ENCODE measurements at places on chromosomes 7 and 10.

- no peak for DNase-seq
These were observed 69.1 kb downstream of the TFPI2 start for GRCh38 chr7:93821463-93821862.

DNA sequence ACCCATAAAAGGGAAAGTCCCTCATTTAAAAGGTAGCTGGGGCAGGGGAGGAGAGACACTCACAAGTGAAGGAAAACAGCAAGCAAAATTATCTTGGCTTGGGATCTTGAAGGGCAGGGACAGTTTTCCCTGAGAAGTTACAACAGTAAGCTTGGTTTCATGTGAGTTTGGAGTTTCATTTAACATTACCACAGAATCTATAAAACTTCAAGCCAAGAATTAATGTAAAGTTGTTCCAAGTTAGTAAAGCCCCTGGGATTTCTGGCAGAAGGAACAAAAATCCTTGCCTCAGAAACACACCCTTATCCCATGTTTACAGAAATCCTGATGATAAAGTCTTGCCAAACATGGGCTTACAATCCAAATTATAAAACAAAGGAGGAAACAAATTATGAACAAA, 19.2 kb downstream of the CRPPA start:
- no peak for DNase-seq

- no peak for DNase-seq
These were observed 2.0 kb downstream of the HOXA11 start for GRCh38 chr7:27182861-27183681.

GRCh38 chr10:63977329-63977923, 456.2 kb downstream of the REEP3 start:
- peak; percentile 79 for DNase-seq

GRCh38 chr7:774161-775109, 47.4 kb upstream of the PRKAR1B start:
- no peak for DNase-seq

- no peak for DNase-seq
These were observed 250.6 kb downstream of the KLF6 start for GRCh38 chr10:3534433-3534832.

- DNase-seq = peak; percentile 12
These were observed 1.3 kb upstream of the RASSF4 start for GRCh38 chr10:44958196-44958897.

DNA sequence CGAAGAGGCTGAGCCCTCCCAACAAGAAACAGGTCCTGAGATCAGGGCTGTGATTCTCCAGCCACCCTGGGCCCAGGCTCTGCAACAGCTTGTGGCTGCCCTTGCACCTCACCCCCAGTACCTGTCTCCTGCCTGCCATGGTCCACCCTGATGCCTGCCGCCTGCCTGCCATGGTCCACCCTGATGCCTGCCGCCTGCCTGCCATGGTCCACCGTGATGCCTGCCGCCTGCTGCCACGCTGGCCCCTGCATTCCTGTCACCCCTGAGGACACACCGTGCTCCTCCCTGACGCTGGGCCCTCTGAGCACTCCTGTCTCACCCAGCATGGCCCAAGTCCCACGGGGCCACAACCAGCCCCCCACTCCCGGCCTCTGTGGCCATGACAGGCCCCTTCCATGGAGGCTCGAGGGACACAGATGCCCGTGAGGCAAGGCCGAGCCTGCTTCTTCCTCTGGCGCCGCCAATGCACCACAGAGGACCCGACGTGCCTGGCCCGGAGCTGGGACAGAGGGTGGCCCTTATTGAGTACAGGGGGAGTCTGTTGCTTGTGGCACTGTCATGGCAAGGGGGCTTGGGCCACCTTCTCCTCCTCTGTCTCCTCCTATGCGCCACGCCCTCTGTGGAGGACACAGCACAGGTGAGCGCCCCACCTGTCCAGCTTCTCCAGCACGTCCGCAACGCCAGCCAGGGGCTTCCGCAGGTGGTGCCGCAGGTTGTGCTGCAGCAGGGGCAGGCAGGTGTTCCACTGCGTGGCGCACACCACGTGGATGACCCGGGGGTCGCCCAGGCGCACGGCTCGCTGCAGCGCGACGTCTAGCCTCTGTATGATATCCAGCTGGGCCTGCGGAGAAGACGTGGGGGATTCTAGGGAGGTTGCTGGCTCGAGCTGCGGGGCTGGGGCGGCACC, 18.1 kb downstream of the CFAP46 start:
- DNase-seq = no peak

GRCh38 chr7:84568781-84569180, 374.2 kb upstream of the SEMA3A start:
- DNase-seq = peak; percentile 45

DNA sequence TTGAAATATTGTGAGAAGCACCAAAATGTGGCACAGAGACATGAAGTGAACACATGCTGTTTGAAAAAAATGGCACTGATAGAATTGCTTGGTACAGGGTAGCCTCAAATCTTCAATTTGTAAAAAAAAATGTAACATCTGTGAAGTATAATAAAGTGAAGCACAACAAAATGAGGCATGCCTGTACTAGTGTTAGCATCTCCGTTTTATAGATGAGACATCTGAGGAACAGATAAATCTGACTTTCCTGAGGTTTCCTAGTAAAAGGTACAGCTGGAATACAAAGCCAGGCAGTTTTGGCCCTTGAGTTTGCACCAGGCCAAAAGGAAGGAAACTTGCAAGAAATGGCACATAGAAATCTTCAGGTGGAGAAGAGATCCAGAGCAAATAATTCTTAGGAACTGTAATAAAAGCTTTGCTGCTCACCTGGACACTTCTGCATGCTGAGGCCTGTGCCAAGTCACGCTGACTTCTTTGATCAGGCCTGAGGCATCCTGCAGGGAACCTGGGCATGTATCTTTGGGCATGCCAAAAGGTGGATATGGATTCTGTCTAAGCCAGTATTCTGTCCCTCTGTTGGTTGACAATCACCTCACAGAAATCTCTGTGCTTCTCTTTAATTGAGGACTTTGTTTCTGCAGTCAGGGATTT, 251.5 kb upstream of the PLPP4 start:
- DNase-seq = no peak

- DNase-seq = peak; percentile 19
These were observed 8.2 kb upstream of the PODXL start for GRCh38 chr7:131564640-131565039.

DNA sequence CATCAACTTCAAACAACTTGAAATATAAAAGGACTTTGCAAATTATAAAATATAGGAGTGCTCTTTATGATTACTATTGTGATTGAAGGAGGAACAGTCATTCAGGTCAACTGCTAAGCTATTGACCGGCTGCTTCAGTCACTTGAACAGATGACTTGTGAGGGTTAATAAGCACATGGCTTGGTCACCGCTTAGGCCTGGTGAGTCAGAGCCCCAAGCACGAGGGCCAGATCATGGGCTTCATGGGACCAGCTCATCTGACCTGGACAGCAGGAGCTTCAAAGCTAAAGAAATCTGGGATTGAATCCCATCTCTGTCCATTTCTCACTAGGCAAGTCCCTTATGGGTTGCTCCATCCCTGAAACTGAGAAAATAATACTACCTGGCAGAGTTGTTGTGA, 60.4 kb upstream of the ADO start:
- DNase-seq = no peak

- DNase-seq = no peak
These were observed 28.3 kb downstream of the CNOT4 start for GRCh38 chr7:135481598-135481979.

GRCh38 chr7:40717242-40717641, 582.4 kb downstream of the SUGCT start:
- peak; percentile 2 for DNase-seq

DNA sequence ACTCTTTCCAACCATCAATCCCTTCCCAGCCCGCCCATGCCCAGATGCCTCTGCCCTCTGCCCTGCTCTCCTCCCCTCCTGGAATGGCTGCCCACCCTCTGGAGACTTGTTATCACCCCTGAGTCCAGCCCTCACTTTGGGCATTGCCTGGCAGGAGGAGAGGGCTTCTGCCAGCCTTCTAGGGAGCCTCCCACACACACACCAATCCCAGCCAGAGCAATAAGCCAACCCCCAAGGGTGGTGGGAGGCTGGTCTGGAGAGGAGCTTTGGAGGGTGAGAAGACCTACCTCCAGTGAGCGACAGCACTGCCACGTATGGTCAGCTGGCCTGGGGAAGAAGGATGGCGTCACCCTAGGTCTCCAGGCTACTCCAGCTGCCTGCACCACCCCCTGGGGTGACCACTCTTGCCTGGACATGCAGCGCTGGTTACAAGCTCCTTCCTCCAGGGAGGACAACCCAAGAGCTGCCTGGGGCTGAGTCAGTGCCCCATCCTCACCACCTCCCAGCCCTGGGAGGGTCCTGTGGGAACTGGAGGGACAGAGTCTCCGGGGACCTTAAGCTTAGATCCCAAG, 8.4 kb downstream of the C10orf105 start:
- DNase-seq = no peak

DNA sequence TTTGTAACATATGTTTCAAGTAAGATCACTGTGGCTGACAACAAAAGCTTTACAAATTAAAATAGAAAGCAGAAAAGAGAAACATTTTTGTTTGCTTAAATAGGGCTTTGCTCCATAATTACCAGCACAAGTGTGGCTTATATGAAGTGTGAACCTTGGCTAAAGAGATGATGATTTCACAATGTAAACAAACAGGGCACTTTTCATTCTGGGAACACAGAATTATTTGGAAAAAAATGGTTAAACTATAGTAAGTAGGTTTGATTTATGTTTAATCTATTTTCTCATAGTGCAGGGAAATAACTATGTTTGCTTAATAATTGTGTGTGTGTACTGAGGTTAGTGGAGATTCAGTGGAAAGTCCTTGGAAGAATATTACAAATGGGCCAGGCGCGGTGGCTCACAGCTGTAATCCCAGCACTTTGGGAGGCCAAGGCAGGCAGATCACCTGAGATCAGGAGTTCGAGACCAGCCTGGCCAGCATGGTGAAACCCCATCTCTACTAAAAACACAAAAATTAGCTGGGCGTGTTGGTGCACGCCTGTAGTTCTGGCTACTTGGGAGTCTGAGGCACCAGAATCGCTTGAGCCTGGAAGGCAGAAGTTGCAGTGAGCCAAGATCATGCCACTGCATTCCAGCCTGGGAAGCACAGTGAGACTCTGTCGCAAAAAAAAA, 19.1 kb upstream of the OTUD1 start:
- no peak for DNase-seq

DNA sequence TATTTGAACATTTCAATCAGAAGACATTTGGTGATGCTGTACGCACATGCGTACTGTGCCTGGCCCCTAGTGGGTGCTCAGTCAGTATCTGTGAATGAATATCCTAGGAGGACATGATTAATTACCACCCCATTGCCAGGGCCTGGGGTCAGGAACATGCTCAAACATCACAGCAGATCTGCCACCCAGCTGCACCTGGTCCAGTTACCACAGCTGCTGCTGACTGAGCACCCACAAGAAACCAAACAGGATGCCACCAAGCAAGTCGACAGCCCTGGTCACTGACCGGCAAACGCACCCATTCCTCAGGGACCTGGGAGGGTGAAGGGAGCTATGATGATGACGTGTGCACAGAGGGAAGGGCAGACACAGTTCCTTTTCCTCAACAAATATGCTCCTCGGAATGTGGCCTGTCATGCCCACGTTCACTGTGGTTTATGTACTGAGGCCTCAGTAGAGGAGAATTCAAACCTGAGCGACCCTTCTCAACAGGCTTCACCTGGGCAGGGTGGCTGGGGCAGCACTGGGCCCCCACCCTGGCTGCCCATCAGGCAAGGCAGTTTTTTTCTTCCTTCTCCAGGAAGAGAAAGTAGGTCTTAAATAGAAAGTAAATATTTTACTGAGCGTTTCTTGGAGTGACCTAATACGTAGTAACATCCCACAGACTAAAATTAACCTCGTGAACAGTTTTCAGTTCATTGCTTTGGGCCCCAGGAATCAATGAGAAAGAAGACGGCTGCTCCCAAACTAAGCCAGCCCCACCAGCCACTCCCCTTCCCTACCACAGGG, 13.4 kb downstream of the CTBP2 start:
- no peak for DNase-seq

DNA sequence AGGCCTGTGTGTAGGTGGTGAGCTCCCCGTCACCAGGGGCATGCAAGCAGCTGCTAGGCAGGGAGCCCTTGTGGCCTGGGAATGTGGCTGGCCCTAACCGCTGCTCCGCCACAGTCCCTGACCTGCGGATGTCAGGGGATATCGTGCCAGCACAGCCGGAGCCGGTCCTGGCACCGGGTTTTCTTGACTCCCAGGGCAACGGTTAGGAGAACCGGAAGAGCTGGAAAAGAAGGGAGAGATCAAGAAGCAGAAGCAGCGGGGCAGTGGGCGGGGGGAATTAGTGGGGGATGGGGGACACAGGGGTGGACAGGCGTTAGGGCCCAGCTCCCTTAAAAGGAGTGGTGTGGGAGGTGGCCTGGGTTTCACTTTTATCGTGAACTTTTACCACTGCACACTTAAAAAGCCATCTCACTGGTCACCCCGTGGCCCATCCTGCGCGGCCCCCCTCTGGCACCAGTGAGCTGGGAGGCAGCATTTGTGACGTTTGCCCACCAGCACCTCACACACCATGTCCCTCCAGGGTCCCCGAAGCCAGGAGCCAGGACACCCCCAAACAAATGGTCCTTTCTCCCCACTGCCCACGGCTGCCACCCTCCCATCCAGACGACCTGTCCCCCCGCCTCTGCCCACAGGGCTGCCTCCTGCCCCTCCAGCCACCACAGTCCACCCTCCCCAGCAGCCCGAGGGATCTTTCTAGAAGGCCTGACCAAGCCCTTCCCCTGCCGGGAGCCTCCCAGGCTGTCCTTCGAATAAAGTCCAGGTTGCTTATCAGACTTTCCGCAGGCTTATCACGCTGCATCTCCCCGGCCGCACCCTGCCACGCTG, 1.8 kb upstream of the MICALL2 start:
- DNase-seq = peak; percentile 96

DNA sequence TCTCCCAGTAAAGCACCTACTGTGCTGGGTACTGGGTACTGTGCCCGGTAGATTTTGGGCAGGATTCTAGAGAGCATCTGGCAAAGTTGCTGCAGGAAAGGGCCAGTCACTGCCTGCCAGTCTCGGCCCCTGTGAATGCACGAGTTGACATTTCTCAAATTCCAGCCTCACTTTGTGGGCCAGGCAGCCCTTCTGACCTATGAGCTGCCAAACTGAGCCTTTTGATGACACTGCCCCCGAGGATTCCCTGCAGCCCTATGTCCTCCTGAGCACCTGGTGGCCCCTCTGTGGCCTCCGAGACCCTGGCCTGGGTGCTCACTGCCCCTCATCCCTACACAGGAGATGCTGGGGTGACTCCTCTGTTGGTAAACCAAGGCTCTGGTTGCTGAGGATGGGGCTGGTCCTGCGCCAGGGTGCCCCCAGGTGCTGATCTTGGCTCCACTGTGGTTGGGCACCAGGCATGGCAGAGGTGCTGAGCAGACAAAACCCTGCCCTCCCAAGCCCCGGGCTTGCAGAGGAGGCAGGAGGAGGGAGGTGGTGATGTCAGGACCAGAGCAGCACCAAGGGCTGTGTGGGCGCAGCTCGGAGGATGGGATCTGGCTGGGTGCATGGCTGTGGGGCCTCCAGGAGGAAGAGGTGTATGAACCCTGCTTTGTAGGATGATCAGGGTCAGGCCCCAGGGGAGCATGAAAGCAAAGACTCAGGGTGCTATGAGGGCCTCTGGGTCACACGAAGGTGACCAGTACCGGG, 16.2 kb downstream of the LHPP start:
- DNase-seq = no peak

- DNase-seq = no peak
These were observed 10.4 kb downstream of the PDZD7 start for GRCh38 chr10:101020427-101021075.

- no peak for DNase-seq
These were observed 34.2 kb downstream of the C10orf67 start for GRCh38 chr10:23310404-23310803.

- DNase-seq = no peak
These were observed 34.3 kb downstream of the SLC25A13 start for GRCh38 chr7:96287559-96287958.
